Non-pigmented ciliary epithelial cell (primary cell): ENCODE measurements at places on chromosomes 12 and 14.

DNA sequence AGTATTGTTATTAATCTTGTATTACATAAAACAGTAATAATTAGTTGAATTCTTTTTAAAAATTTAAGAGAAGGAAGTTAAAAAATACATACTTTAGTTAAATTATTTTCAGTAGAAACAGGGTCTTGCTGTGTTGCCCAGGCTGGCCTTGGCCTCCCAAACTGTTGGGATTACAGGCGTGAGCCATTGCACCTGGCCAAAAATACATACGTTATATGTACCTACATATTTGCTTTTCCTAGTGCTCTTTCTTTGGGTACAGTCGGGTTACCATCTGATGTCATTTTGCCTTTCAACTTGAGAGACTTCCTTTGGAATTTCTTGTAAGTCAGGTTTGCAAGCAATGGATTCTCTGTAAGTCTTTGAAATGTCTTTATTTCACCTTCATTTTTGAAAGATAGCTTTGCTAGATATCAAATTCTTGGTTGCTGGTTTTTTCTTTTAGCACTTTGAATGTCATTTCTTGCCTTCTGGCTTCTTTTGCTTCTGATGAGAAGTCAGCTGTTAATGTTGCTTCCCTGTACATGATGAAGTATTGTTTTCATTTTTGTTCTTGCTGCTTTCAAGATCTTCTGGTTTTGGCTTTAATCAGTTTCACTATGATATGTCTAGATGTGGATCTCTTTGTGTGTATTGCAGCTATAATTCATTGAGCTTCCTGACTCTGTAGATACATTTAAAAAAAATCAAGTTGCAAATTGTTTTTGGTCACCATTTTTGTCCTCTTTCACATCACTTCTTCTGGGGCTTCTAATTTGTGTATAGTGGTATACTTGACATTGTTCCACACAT lies 84.4 kb downstream of the SPATS2 start:
- DNase-seq, result no peak

DNA sequence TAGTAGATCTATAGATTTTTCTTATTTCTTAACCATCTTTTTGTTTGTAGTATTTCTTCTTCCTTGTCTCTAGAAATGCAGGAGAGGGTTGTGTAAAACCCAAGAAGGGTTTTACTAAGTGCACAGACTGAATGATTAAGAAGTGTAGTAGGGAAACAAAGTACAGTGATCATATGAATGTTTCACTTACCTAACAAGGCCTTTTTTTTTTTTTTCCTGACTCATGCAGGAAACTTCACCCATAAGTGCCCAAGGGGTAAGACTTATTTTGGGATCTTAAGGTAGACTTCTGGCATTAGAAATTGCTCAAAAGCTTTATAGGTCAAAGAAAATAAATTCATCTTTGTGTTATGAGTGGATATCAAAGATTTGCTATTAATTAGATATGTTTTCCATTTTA lies 10.2 kb downstream of the SCN8A start:
- DNase-seq, result no peak

GRCh38 chr12:41310367-41310766 lies 122.2 kb downstream of the PDZRN4 start:
- no peak for DNase-seq

DNA sequence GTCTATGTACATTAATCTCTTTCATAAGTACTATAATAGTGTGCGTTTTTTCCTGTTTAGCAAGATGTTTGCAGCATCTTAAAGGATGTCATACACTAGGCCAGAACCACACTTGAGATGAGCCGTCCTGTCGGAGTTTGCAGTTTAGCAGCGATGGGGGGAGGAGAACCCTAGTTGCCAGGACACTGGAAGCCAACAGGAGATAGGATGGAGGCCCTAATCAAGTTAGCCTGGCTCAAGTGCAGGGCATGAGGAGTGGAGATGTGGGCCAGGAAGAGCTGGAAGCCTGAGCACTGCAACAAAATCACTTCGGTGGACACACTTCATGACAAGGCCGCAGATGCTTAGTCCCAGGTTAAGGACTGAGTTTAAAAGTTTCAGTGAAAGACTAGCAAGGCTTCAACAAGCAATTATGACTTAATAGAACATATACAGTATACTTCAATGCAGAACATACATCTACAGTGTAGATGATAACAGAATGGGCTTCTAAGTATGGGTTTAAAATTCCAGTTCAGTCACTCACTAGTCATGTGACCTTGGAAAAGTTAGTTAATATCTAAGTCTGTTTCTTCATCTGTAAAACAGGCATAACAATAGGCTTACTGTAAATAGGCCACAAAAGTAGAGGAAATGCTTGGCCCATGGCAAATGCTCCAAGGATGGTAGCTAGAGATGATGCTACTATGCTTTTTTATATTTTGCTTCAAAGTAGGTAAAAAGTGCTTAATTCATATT lies 77.1 kb downstream of the PTPN21 start:
- no peak for DNase-seq

GRCh38 chr14:101031721-101032120 lies 128.2 kb upstream of the RTL1 start:
- DNase-seq, result no peak
